Stimulated activated CD4-positive, alpha-beta T cell treated with anti-CD3 and anti-CD28 coated beads, Interleukin-1b, Interleukin-23, amount 100 ng/mL, for 4 hours (primary cell): ENCODE measurements at places on chromosomes 4 and X.

GRCh38 chrX:112636288-112636687 is 43.5 kb downstream of the LHFPL1 start:
- no peak for DNase-seq

DNA sequence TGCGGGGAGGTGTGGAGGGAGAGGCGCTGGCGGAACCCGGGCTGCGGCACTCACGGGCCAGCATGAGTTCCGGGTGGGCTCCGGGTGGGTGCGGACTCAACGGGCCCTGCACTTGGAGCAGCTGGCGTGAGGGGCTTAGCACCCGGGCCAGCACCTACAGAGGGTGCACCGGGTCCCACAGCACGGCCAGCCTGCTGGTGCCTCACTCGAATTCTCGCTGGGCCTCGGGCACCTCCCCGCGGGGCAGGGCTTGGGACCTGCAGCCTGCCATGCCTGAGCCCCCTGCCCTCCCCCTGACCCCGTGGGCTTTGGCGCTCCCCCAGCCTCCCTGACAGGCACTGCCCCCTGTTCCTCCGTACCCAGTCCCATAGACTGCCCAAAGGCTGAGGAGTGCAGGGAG is 10.8 kb upstream of the CAMK2D start:
- no peak for DNase-seq

DNA sequence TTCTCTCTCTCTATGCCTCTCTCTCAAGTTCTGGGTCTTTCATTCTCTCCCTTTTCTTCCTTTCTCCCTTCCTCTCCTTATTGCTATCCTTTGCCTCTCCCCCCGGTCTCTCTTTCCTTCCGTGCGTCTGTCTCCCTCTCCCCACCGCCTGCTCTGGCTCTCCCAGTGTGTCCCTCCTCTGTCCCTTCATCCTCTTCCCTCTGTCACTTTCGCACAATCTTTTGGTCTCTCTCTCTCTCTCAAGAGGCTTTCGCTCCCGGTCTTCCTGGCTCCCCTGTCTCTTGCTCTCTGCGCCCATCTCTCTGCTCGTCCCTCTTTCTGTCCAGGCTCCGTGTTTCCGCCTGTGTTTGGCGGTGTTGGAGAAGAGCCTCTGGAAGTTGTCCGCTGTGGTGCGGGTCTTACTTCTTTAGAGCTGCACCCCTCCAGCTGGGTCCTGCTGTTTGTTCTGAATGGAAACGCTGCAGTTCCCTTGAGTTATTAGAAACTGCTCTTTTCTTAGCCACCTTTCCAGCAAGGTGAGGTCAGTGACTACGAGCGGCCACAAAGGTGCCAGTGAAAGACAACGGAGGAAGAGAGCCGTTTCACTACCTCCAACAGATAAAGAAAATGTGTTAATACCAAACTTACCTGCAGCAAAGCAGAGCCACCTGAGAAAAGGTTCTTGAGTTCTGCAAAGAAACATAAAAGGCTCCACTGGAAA is 1.1 kb downstream of the BMPR1B start:
- DNase-seq = no peak

- DNase-seq = no peak
Observed at GRCh38 chr4:140302151-140302859, 71.1 kb upstream of the SCOC start.

- DNase-seq = no peak
Observed at GRCh38 chrX:85503258-85504158, 124.0 kb upstream of the POF1B start.
